ENCODE measurements at places on chromosomes 1 and 21. TPM values are rescaled to one million over a fixed set of nuclear protein-coding genes. Genes with fewer than 3 reads are reported as not detected.

DNA sequence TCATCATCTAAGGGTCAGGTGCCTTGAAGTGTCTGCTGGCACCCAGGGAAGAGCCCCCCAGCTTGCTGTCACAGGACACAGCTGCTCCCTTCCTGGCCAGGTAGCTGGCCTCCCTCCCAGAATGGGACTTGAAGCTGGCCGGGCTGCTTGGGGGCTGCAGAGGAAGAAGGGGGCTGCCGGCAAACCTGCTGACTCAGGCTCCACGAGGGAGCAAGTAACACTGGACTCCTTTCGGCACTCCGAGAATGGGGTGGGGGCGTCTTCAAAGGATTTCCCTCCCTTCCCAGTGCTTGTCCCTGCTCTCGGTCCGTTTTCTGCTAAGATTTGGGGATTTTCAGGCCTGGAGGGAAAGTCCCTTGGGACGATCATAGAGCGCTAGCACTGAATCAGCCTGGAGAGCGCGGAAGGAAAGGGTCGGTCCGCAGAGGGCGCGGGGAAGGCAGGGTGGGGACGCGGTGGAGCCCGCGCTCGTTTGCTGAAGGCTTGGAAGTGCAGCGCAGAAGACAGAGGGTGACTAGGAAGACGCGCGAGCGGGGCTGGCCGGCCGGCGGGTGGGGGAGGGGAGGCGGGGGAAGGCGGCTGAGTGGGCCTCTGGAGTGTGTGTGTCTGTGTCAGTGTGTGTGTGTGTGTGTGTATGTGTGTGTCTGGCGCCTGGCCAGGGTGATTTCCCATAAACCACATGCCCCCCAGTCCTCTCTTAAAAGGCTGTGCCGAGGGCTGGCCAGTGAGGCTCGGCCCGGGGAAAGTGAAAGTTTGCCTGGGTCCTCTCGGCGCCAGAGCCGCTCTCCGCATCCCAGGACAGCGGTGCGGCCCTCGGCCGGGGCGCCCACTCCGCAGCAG, at the start of gene CSF1:
Gene CSF1 (plus strand): TSS at position 727 of the 840 bp plus-strand sequence. CDS start 175 bp downstream, outside the sequence.
- DNase-seq, result peak; percentile 92

DNA sequence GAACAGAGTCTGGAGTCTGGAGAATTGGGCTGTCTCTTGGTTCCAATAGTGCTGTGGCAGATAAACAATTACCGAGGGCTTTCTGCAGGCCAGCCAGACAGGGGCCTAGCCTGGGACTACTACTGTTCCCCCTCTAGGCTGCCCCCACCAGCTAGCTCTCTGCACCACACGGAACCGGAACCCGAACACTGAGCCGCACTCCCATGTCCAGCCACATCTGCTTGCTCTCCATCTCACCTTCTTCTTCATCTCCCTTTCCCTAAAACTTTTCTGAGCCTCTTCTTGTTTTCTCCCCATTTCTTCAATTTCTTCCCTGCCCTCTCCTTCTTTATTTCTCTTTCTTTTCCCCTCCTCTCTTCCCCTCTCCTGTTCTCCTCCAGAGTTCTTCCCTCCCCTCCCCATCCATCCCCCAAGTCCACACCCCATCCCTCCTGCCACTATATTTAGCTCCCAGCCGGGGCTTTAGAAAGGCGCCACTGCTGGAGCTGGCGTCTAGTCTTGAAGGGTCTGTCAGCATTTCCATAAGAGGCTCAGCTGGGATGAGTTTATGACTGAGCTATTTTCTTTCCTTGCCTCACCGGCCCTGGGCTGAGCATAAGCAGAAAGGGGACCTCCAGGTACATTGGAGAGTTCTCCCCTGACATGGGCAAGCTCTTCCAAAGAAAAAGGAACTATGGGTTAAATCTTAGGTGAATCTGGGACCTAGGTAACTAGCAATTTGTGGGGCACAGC, 25.7 kb upstream of the ATP2B4 start:
- DNase-seq, result peak; percentile 54

GRCh38 chr1:15128520-15129313, 24.8 kb upstream of the TMEM51 start:
- peak; percentile 61 for DNase-seq

SPRR2F gene
- polyA plus RNA-seq, result not detected

UBL4B gene
- polyA plus RNA-seq, result not detected

Data from muscle of back (tissue), 13 donors.